ENCODE measurements at places on chromosomes 7 and 10.

DNA sequence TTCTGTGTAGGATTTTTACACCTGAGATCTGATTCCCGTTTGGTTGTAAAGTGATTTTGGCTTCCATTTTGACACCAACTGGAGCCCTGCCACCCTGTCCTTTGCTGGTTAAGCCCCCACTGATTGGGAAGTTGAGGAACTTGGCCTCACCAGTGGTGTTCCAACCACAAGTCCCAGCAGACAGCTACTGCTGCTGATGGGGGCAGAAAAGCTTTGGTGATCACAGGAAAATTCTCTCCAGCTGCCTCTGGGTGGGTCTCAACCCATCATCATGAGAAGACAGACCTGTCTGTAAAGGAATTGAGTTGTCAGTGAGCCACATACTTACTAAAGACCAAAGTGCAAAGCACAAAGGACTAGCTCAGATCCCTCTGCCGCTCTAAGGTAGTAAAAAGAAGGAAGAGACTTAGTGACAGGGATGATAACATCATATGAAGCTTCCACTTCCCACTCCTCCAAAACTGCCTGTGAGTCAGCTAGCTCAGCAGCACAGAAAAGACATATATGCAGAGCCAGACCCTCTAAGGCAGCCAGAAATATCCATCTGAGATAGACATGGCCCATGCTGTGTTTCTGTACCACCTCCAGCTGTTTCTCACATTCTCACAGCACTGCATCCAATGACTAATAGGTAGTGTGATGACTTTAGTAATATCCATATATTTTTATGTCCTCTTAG, 22.4 kb upstream of the LRRC17 start:
- no peak for DNase-seq

- DNase-seq: no peak
Observed at GRCh38 chr7:136275794-136276193, 298.6 kb upstream of the MTPN start.

DNA sequence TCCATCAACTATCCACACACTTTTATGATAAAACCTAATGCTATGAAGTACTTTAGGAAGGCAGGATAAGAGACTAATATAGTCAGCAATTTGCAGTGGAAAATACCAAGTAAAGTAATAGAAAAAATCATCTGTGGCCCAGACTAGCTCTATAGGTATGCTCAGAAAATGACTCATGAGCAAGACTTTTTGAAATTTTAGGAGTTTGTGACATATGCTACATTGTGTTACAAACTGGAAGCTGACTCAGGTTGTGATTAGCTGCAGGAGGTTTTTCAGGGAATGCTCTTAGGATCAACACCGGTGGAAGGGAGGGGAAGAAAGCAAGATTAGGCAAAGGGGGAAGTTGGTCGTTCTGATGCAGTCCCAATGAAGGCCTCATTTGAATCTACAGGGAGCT, 56.1 kb downstream of the FEZF1 start:
- DNase-seq: no peak

GRCh38 chr7:151821226-151821625, 55.7 kb downstream of the PRKAG2 start:
- no peak for DNase-seq

- no peak for DNase-seq
Observed at GRCh38 chr7:16034353-16034752, 347.9 kb upstream of the MEOX2 start.

DNA sequence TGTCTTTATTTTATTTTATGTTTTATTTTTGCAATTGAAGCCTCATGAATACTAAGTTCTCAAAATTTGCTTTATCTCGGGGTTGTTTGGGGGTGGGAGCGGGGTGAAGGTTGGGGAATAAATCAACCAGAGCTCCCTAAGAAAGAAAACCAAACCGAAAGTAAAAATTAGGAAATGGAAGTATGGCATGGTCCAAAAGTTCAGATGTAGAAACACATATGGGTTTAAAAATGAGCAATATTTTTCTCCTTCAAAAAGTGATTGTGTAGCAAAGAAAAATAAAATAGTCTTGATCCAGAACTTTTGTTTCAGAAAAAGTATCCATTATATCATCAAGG, 177.4 kb upstream of the PLXDC2 start:
- DNase-seq: no peak

GRCh38 chr7:85114342-85114741, 72.5 kb downstream of the SEMA3D start:
- DNase-seq: no peak

GRCh38 chr7:22275661-22276060, 81.3 kb downstream of the RAPGEF5 start:
- no peak for DNase-seq

GRCh38 chr10:28910956-28911355, 233.6 kb downstream of the BAMBI start:
- DNase-seq: peak; percentile 29

DNA sequence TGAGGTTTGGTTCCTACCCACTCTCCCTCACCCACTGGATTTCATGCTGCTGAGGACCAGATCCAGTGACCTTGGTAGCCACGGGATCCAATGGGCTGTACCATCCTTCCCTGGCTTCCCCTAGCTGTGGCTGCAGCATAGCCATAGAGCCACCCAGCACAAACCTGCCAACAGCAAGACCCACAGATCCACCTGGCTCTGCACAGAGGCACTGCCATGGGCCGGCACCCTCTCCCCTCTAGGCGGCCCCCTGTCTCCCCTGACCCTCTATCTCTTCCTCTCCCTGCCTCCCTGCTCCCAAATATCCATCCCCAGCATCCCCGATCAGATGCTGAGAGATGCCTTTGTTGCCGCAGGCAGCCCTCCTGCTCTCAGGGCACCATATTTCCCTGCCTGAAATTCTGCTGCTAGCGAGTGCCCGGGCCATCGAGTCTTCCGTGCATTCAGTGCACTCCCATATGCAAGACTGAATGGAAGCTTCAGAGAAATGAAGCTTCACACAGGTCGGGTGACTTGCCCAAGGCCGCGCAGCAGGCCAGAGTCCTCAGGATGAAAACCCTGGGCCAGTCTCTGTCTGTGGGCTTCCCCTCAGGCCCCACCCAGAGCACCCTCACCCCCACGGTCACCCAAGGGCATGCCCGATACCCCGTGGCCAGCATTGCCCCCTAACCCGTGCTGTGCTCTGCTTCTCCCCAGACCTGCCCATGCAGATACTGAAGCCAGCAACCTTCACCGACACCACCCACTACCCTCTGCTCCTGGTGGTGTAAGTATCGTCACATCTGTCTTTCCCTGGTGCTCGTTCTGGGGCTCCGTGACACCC, 130.8 kb downstream of the PAXIP1 start:
- DNase-seq: no peak

GRCh38 chr7:96061844-96062243, 260.1 kb downstream of the SLC25A13 start:
- no peak for DNase-seq

DNA sequence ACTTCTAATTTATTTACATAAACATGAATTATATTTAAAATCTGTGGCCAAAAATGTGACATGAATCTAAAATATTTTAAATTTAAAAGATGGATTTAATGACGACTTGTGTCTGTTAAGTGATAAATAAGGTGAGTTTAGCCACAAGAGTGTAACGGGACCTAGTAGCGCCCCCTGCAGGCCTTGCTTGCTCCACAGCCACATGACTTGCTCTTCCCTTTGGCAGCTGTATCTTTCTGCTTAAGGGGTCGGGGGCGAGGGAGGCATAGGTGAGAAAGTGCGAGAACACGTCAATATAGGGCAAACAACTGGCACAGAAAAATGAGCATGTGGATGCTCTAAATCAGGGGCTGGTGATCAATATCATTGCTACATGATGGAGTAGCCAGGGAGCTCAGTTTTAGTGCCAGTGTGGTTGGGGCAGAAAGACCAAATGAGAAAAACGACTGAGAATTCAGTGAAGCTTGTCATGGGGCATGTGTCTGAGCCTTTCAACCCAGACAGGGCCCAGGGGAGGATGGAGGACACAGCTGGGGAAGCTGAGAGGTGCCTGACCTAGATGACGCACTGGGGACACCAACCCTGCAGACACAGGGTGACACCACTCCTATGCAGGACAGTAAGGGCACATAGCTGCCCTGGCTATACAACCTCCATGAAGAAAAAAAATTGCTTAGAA, 49.8 kb downstream of the PAXIP1 start:
- DNase-seq: no peak

DNA sequence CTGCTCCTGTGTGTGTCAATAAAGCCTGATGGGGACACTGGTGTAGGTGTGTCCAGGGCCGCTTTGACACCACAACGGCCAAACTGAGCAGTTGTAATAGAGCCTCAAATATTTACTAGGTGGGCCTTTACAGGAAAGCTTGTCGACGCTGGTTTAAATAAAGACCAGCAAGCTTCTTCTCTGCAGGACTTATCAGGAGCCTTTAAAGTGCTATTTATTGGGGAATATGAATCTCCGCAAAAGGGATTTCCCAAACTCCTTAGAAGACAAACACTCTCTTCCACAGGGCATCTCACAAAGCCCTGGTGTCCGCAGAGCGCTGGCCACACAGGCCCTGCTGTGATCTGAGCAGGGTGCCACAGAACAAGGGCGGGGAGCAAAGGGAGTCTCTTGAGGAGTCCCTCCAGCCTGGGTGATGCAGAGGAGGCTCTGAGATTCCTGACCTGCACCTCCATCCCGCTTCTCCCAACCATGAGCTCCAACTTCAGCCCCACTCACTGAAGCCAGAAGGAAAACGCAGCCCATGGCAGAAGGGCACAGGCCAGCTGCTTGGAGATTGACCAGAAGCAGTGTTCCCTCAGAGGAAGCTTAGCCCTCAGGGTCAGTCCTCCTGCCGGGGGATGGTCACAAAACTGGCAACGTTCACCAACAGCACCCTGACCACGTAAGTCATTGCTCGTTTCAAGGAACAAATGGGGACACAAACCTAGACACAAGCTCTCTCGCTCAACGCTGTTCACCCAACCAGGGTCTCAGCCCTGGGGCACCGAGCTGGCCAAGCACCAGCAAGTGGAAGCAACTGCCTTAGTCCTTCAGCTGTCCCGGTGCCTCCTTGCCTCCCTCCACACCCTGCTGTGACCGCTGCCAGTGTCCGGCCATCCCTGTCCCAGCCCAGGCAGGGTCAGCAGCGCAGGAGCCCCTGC, 129.5 kb downstream of the OAT start:
- no peak for DNase-seq

- no peak for DNase-seq
Observed at GRCh38 chr7:35012160-35012559, 25.1 kb downstream of the DPY19L1 start.

DNA sequence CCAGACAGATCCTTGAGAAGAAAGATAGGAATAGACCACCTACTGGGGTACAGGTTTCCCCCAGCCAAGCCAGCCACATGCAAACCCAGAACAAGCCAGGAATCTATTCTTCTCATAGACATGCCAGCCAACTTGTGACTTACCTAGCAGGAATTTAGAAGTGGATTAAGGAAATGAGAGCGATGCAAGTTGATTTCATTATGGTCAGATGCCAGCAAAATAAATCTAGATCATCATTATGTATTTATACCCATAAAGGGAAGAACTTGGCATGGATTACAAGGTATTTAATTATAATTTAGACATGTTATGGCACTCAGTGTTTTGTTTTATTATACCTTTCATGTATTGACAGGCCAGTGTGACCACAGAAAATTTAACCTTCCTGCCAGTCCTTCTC, 32.8 kb downstream of the SLC35G1 start:
- DNase-seq: no peak

DNA sequence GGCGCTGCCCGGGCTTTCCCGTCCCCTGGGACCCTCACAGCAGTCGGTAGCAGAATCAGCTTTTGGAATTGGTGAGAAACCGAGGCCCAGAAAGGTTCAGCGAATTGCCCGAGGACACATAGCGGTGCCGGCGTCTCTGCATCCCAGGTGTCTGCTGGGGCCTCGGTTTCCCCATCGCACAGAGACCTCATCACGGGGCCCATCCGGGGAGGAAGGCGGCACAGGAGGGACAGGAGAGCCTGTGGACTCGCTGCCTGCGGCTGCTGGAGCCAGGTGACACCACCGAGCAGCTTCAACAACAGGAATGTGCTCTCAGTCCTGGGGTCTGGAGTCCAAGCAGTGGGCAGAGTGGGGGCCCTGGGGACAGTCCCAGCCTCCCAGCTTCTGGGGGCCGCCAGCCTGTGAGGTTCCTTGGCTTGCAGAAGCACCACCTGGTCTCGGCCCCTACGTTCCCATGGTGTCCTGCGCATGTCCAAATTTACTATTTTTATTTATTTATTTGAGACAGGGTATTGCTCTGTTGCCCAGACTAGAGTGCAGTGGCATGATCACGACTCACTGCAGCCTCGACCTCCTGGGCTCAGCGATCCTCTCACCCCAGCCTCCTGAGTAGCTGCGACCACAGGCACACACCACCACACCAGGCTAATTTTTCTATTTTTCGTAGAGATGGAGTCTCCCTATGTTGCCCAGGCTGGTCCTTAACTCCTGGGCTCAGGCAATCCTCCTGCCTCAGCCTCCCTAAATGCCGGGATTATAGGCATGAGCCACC, 539 bp upstream of the COX19 start:
- no peak for DNase-seq

DNA sequence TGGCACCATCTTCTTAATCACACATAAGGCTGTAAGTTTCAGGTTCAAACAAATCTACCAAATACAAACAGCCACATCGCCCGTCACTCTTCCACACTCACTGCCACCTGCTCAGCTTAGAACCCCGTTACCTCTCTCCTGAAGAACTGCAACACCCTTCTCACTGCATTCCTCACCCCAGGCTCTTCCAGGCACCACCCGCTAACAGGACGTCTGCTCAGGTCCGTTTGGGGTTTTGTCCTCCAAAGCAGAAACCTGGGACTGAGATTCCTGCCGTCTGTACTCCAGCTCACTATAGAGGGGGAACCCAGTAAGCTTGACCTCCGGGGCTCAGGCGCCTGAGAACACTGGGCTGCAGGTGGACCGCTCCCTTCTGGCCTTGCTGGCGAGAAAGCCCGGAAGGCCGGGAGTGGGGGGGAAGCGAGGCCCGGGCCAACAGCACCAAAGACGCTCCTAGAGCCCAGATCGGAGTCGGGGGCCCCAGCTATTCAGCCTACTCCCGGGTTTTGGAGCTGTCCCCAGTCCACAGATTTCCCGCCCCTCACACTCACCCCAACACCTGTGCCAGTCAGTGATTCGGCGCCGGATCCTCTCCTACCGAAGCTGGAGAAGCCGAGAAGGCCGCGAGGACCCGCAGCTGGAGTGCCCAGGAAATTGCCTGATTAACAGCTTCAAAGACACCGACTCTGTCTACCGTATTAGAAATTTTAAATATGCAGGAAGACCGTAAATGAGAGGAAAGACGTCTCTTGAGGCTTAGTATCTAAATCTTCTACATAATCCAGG, at the start of gene AP3M1:
Gene AP3M1 (minus strand): TSS at position 625 of the 786 bp plus-strand sequence. CDS start 12,449 bp downstream, outside the sequence.
- DNase-seq: no peak

- DNase-seq: no peak
Observed at GRCh38 chr7:153061910-153062528, 302.5 kb downstream of the ACTR3B start.

- DNase-seq: no peak
Observed at GRCh38 chr7:37198041-37198905, 250.4 kb downstream of the ELMO1 start.

DNA sequence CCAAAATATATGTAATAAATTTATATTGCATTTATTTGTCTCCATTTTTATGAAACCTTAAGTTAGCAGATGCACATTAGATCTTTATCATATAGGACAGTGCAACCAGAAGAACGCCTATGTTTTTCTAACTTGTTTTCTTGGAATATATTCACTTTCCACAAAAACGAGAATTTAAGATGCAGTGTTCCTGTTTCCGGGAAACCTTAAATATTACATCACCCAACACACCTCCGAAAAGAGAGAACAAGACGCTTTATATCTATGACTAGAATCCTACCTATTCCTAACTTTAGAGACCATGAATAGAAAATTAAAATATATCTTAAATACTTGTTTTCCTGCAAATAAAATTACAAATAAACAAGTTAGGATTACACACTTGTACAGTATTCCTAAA, 1.9 kb downstream of the EZH2 start:
- no peak for DNase-seq

- no peak for DNase-seq
Observed at GRCh38 chr7:129212596-129212995, 12.2 kb upstream of the AHCYL2 start.
